ELF-1 (cell line): ENCODE measurements at places on chromosomes 4 and X.

GRCh38 chrX:110541266-110541665 is 182.6 kb downstream of the RTL9 start:
- no peak for DNase-seq

DNA sequence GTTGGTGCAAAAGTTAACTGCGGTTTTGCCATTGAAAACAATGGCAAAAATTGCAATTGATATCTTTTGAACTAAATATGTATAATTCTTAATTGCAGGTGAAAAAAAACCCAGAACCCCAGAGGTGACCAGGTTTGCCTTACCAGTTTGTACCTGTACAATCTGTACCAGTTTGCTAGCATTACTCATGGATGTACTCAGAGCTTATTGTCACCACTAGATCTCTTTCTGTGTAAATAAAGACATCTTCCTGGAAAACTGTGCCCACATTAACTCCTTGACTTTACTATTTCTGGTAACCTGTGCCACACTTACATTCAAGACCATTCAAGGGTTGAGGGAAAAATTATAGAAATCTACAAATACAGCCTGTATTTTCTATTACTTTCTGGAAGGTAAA is 139.7 kb downstream of the ELOVL6 start:
- no peak for DNase-seq

- no peak for DNase-seq
Observed at GRCh38 chr4:84099599-84099998, 399.5 kb downstream of the NKX6-1 start.

GRCh38 chr4:22072240-22072639 is 123.7 kb upstream of the KCNIP4 start:
- no peak for DNase-seq

DNA sequence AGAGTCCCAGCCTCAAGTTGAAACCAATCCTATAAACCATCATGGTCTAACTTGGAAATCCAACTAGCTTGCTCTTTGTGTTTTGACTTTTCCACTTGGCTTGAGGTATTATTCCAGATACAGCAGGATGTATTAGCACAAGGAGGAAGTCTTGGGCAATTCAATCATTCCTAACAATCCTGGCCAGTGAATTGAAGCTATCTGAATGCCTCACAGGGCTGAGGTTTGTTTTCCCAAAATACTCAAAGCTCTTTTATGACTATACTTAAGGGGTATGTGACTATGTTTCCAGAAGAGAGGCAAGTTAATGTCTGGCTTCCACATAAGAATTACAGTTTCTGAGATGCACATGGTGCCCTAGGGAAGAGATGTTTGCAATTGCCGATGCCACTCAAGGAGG is 66.8 kb upstream of the SH3RF1 start:
- DNase-seq, result no peak

GRCh38 chr4:80065601-80066000 is 7.4 kb downstream of the ANTXR2 start:
- DNase-seq, result no peak

GRCh38 chr4:80183250-80184052 is 13.9 kb upstream of the PRDM8 start:
- DNase-seq, result no peak

- DNase-seq, result no peak
Observed at GRCh38 chr4:145019346-145019745, 78.7 kb downstream of the ANAPC10 start.
